ENCODE measurements at places on chromosomes 12 and 14. TPM values are rescaled to one million over a fixed set of nuclear protein-coding genes. Genes with fewer than 3 reads are reported as not detected.

C12orf50 gene
- polyA plus RNA-seq = 0.27 TPM

- DNase-seq = peak; percentile 34
These were observed 279.6 kb upstream of the TMEM132C start for GRCh38 chr12:127987199-127987901.

GRCh38 chr12:82838827-82839226, 152.1 kb downstream of the TMTC2 start:
- DNase-seq = no peak

DNA sequence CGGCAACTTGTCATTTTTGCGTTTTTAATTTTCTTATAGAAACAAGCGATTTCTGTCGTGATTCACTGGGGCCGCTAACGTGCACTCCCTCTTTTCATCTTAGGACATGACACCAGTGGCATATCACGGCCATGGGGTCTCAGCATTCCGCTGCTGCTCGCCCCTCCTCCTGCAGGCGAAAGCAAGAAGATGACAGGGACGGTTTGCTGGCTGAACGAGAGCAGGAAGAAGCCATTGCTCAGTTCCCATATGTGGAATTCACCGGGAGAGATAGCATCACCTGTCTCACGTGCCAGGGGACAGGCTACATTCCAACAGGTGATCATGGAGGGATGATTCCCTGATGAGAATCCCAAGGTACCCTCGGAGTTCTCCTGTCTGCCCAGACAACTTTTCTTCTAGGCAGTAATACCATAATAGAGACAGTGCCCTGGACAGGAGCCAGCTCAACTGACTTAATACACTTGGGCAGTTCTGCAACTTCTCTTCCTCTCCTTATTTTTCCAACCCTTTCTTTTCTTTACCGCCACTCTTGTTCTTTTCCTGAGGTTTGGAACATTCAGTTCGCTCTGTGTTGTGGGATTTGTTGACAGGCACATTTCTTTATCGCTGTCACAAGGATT, 821 bp downstream of the TMEM106C start:
- DNase-seq = no peak

DCTN2 gene
- polyA plus RNA-seq = 157 TPM

GRCh38 chr12:1594006-1594260, 448 bp downstream of the FBXL14 start:
- no peak for DNase-seq

FGF6 gene
- polyA plus RNA-seq = 28.9 TPM

DNA sequence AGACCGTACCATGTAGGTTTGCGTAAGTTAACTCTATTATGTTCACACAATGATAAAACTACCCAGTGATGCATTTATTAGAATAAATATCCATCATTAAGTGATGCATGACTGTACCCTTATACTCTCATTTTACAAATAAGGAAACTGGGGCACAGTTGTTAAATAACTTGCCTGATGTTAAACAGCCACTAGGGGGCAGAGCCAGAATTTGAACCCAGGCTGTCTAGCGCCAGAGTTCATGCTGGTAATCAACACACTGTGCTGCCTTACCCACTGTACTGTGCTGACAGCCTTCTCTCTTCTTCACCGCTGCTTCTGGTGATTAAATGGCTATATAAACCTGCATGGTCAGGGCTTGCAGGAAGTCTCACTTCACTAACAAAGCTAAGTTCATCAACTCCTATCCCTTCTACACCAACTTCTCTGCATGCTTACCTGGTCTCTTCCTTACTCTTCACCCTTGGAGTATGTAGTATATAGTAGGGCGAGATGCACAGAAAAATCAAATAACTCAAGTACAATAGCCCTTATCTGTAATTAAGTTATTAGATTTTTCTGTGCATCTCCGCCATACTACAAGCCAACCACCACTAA, 43.6 kb upstream of the APPL2 start:
- no peak for DNase-seq

DNA sequence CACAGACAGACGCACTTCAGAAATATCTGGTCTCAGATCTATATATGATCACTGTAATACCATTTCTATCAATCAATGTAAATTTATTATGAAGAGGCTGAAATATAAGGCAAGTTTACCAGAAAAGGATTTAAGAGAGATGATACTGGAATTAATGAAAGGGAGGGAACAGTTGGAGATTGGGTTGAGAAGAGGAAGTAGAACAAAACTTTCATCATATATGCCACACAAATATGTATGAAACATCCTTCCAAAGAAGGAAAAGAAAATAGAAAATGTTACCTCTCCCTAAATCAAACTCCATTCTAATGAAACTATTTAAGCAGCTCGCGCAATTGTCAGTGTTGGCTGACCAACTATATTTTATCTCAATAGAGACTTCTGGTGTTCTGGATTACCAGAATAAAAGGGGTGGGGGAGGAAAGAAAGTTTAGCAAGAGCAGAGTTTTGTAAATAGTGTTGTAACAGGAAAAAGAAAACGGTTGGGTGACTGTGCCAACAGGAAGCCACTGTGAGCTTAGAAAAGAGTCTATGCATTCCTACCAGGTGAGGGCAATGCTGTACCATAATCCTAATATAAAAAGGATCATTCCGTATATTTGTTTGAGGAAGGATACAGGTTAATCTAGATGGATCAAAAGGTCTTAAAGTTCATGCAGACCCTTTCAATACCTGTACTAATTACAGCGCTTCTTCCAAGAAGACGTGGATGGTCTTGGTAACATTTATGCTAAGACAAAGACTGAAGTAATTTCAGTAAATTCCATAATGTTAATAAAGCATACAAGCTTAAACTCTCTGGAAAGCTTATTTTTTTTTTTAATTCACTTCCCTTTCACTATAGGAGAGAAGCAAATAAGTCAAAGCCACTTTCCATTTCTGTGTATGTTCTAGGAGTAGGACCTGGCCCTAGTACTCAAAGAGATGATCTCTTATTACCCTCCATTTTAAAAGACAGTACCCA, 14.5 kb upstream of the LLPH start:
- DNase-seq = peak; percentile 34

- peak; percentile 57 for DNase-seq
These were observed 138.9 kb upstream of the CCND2 start for GRCh38 chr12:4134448-4135263.

DNA sequence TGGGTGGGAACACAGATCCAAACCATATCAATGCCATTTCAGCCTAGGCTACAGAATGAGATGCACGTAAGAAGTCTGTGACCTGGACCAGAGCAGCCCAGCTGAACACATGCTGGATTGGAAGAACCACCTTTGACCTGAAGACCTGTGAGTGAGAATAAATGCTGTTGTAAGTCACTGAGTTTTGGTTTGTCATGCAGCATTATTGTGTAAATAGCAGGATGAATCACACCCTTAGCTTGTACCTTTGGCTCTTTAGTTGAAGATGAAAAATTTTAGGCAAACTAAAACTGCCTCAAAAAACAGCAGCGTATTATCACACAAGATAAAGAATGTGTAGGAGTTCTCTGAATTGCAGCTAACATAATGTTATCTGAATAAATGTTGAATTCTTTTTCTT, 199.4 kb upstream of the LRIG3 start:
- no peak for DNase-seq

GRCh38 chr12:115320967-115321366, 637.0 kb upstream of the TBX3 start:
- DNase-seq = no peak

ADAM21 gene
- 0.40 TPM for polyA plus RNA-seq

BHLHE41 gene
- polyA plus RNA-seq = 3.7 TPM

GRCh38 chr12:20280515-20280914, 87.8 kb upstream of the PDE3A start:
- no peak for DNase-seq

- DNase-seq = no peak
These were observed 375.5 kb downstream of the ALG10 start for GRCh38 chr12:34397591-34398365.

KRT85 gene
- polyA plus RNA-seq = not detected

GRCh38 chr12:93121729-93122488, 192.8 kb upstream of the EEA1 start:
- DNase-seq = no peak

Data from hindlimb muscle (tissue), 1 donor.